ENCODE measurements at places on chromosomes 1 and 21.
A peak's percentile ranks its signal among the peaks of the same experiment; 100 is the strongest.

DNA sequence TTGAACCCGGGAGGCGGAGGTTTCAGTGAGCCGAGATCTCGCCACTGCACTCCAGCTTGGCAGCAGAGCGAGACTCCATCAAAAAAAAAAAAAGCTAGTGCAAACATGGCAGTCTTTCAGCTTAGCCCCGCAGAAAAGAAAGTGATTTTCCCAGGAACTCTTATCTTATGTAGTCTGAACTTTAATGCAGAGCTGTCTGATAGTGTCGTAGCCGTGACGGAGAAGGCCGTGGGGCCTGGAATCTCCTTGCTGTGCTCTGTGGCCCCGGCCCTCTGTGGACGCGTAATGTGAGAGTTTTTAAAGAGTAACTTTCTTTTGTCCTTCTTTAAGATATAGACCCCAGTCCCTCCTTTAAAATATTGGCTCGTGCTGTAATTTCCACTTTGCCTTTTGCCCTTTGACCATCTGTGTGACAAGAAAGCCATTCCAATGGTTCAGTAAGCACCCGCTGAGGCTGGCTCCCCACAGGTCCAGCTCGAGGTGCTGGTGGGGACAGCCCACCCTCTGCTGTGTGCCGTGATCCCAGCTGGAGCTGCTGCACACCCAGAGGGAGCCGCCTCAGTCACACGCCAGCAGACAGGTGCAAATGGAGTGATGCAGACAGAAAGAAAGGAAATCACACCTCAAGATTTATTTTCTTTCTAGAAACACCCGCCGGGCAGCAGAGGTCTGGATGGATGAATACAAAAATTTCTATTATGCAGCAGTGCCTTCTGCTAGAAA lies 164.0 kb downstream of the PGBD5 start:
- DNase-seq: no peak

DNA sequence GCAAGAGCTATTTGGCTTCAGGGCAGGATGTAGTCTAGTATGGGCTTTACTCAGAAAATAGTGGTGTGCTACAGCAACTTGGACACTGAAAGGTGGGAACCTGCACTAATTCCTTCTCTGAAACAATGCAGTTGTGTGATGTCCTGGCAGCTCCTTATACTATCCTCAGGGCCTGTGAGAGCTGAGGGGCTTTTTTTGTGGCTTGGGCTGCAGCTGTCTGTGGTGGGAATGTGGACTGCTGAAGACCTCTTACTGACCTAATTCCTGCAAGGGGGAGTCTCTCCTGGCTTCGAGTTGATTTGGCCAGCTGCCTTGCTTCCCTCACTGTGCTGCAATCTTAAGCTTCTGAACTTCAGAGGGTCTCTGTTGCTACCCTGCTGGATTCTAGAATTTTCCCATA lies 22.3 kb upstream of the CHODL start:
- peak; percentile 13 for DNase-seq

DNA sequence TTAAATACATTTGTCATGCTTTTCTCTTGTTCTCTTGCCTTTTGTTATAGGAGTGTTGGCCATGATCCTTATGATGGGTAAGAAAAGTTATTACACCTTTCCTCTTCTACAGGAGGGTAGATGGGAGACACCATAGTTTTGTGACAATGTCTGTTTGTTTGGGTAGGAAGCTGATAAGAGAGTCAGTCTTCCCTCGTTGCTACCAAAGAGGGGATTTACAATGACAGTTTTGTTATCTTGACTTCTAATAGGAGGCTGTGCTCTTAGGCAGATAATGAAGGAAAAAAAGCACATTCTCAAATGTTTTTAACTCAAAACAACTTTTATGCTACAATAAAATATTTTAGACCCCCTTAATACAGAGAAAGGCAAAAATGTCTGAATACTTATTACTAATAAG lies 48.0 kb upstream of the WLS start:
- no peak for DNase-seq

DNA sequence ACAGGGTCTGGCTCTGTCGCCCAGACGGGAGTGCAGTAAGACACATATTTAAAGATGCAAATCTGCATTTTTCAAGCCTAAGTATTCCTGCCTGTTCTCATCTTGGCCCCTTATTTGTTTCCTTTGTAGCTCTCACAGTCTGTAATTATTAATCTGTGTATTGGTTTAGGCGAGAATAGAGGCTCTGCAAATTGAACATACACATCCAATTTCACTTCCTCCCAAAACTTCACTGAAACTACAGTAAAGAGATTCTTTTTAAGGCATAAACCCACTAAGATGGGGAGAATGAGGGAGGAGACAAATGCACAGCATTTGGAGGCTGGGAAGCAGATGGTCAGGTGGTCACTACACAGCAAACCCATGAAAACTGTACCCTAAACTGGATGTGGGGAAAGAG lies 21.0 kb downstream of the HMGN2 start:
- no peak for DNase-seq

DNA sequence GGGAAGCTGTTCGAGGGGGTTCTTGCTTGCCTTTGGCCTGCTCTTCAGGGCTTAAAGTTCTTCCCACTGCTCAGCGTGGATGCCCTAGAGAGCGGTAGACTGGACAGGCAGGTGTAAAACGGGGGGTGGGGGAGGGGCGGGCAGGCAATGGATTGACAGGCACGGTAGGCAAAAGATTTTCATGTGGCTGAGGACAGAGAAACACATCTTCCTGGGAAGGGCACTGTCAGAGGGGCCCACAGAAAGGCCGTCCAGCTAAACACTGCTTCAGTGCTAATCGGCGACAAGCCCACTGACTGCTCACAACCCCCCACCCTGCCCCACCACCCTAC lies 412 bp downstream of the ABCA4 start:
- DNase-seq: no peak

DNA sequence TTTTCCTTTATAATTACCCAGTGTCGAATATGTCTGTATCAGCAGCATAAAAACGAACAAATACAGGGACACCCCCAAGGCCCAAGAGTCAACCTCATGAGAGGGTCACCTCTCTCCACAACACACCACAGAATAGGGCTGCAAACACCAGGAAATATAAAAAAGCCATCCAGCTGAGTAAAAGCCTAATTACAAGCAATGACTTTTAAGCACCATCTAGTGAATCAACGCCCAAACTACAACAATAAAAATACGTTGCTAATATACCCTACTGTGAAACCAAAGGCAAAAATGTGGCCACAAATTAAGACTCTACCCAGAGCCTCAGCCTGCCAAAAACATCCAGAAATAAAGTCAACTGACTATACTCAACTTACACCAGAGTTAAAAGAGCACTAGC lies 817.9 kb upstream of the NEGR1 start:
- DNase-seq: no peak

DNA sequence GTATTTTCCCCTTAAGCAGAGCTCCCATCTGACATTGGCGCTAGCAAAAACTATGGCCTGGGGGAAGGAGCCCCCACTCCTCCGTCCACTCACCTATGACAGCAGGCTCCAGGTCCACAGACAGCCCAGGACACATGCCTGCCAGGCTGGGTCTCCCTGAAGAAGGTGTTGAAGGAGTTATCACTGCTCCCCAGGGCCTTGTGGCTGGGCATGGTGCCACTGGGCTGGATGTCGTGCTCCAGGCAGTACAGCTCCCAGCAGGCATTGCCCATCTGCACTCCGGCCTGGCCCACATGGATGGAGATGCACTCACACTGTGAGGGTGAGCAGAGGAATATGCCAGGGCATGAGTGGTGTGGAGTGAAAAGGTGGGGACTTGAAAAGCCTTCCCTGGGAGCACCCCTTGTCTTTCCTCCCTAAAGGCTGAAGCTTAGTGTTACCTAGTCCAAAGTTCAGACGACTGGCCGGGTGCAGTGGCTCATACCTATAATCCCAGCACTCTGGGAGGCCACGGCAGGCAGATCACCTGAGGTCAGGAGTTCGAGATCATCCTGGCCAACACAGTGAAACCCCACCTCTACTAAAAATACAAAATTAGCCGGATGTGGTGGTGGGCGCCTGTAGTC lies 30.0 kb downstream of the RABIF start:
- no peak for DNase-seq

DNA sequence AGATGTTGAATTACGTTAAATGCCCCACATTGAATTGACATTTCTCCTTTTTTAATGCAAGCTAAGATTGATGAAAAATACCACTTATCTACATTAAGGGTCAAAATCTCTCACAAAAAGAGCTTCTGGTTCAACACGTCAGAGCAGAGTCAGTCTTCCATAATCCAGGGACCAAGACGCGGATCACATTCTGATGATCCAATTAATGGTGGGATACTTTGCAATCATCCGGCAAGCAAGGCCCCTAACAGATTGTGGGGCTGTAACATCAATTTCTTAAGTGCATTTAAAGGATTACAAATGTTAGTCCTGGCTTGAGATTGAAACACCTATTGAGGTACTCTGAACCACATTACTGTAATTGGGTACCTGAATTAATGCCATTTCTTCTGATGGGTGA lies 120.2 kb upstream of the ESRRG start:
- no peak for DNase-seq

- no peak for DNase-seq
These were observed 15.8 kb downstream of the RCC1 start for GRCh38 chr1:28521502-28522164.

- no peak for DNase-seq
These were observed 23.6 kb upstream of the CCDC17 start for GRCh38 chr1:45647248-45648021.

DNA sequence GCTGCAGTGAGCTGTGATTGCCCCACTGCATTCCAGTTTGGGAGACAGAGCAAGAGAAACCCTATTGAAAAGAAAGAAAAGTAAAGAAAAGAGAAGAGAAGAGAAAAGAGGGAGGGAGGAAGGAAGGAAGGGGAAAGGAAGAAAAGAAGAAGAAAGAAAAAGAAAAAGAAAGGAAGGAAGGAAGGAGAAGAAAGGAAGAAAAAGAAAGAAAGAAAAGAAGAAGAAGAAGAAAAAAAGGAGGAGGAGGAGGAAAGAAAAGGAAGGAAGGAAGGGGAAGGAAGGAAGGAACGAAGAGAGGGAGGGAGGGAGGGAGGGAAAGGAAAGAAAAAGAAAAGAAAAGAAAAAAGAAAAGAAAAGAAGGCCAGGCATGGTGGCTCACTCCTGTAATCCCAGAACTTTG lies 10.2 kb downstream of the SLC5A9 start:
- DNase-seq: no peak

- no peak for DNase-seq
These were observed 62.2 kb downstream of the GORAB start for GRCh38 chr1:170594066-170594626.

GRCh38 chr1:174068000-174068399 lies 45.8 kb upstream of the RC3H1 start:
- no peak for DNase-seq

GRCh38 chr1:94989911-94990473 lies 63.1 kb upstream of the CNN3 start:
- peak; percentile 70 for DNase-seq

- DNase-seq: no peak
These were observed 104.1 kb downstream of the CNIH3 start for GRCh38 chr1:224720216-224720615.

GRCh38 chr1:8078176-8078671 lies 52.1 kb upstream of the ERRFI1 start:
- no peak for DNase-seq

DNA sequence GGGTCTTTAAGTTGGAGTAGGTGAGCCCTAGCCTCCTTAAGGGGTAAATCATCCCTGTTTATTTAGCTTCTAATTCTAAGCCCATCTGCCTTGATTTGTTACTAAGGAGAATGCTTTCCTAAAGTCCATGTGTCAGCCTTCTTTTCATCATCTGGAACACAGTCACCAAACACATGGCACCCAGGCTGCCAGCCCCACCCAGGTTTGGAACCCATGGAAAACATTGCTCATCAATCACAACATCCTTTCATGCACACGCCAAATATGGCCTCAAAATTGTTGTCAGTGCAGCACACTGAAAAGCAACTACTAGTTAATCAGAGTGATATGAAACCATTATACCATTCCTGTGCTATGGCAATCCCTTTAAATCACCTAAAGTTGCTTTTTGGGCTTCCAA lies 386.7 kb upstream of the ESRRG start:
- no peak for DNase-seq

DNA sequence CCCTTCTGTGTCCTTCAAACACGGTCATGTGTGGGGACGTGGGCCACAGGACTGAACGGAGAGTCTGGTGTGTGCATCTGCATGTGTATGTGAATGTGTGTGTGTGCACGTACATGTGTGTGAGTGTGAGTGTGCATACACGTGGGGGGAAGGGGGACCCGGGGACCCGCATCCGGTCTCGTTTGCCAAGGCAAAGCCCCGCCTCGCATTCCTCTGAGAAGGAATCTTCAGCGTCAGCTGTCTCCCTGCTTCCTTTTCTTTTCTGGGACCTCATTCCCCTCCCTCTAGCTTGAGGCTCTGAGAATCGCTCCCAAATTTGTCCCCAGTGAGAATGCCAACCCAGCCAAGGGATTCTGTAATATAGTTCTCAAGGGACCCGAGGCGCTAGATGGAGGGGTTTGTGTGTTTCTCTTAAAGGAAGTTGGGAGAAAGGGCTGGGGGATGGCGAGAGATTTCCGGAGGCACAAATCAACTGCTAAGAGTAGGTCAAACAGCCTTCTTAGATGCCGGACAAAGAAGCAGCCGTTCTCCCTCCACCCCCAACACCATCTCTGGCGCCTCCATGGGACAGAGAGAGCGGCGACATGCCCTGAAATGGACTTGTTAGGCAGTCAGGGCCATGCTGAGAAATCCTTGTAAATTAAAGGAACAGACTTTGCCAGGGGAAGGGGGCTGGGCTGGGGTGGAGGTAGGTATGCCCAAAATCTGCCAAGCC lies 6.6 kb downstream of the IFFO2 start:
- peak; percentile 87 for DNase-seq

- no peak for DNase-seq
These were observed 83.5 kb upstream of the RRP15 start for GRCh38 chr1:218201601-218202000.

GRCh38 chr1:106502659-106503058 lies 553.8 kb upstream of the PRMT6 start:
- DNase-seq: no peak

DNA sequence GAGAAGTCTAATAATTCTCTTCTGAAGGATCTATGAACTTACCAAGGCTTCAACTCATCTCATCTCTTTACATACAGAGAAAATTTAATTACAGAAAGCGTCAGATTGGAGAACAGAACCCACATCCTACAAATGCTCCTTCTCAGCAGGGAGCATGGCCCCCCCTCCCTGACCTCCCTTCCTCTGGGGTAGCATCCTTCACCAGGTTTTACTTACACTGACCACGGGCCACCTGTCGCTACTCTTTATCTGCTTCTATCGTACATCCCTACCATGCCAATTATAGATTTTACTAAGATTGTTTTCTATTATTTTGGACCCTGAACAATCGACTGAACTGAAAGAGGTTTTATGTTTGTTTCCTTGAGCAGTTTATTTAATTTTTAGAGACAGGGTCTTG lies 25.8 kb downstream of the RIPPLY3 start:
- DNase-seq: no peak

DNA sequence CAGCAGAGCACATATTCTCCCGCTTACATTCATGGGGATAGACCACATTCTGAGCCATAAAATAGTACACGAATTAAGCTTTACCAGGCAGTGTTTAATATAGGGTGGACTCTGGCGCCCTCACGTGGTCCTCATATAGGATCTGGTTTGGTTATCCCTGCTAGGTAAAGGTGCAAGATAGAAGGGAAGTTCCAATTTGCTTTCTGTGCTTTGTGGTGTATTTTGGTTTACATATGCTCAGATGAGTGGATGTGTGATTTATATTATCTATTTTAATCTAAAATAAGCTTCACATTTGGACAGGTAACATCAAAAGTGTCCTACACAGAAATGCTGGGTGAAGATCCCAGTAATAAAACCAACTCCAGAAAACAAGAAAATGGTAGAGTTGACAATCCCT lies 3.6 kb downstream of the CR1 start:
- DNase-seq: peak; percentile 87
